ENCODE measurements at places on chromosomes 7 and 10.
A peak's percentile ranks its signal among the peaks of the same experiment; 100 is the strongest.

DNA sequence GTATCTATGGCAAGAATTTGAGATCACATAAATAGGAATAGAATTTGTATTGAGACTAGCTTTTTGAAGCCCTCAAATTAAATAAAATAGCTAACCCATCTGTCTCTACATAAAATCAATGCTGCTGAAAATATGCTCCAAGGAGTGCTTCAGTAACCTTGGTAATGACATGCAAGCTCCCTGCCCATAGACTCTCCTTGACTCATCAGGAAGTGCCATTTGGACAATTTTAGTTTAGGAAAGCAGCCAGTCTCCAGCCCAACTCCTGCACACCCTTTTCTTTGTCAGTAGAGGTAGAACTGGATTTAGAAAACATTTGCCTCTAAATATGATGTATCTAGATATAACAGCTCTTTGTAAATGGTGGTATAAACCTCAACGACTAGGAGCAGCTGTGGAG is 69.9 kb upstream of the PTPRZ1 start:
- DNase-seq: no peak

GRCh38 chr10:30000802-30001571 is 58.4 kb downstream of the JCAD start:
- DNase-seq: peak; percentile 51

GRCh38 chr7:136925556-136925955 is 57.1 kb downstream of the CHRM2 start:
- no peak for DNase-seq

DNA sequence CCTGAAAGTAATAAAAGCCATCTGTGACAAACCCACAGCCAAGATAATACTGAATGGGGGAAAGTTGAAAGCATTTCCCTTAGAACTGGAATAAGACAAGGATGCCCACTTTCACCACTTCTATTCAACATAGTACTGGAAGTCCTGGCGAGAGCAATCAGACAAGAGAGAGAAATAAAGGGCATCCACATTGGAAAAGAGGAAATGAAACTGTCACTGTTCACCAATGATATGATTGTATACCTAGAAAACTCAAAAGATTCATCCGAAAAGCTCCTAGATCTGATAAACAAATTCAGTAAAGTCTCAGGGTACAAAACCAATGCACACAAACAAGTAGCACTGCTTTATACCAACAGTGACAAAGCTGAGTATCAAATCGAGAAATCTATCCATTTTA is 581.7 kb upstream of the TEX47 start:
- DNase-seq: no peak

DNA sequence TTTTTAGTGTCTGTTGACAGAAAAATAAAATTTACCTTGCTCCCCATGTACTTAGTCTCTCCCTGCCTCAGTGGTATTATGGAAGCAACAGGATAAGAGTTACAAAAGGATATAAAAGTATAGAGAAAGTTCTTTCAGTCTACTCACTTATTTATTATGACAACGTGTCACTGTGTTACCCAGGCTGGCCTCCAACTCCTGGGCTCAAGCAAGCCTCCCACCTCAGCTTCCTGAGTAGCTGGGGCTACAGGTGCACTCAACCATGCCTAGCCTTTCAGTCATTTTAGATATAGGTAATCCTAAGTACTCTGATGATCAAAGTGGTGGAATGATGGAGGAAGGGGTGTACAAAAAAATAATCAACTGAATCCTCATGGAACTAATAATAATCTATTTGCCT is 215.2 kb upstream of the MKLN1 start:
- DNase-seq: no peak

DNA sequence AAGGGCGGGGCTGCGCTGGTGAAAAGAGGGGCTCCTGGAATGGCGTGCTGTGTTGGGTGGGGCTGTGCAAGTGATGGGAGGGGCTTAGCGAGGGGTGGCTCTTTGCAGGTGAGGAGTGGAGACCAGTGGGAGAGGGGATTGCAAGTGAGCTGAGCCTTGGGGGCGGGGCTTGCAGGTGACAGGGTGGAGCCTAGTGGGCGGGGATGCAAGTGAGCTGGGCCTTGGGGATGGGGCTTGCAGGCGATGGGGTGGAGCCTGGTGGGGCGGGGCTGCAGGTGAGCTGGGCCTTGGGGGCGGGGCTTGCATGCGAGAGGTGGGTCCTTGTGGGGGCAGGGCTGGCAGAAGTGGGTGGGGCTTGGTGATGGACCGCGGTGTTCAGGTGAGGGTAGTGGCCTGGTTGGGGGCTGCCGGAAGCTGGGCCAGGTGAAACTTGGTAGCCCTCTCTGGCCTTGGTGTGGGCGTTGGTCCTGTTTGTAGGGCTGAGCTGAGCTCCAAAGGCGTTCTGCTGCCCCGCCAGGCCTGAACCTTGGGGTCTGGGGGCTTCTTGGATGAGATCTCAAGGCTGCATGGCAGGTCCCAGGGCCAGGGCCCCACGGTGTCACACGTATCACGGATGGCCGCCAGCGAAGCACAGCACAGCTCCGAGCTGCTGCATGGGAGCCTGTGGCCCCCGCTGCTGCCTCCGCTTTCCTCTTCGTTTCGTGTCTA is 743 bp upstream of the PITRM1 start:
- DNase-seq: no peak

GRCh38 chr10:15440204-15440711 is 69.2 kb upstream of the FAM171A1 start:
- no peak for DNase-seq

- DNase-seq: no peak
Observed at GRCh38 chr10:31822616-31823318, 105.9 kb downstream of the ARHGAP12 start.

- no peak for DNase-seq
Observed at GRCh38 chr7:66415659-66416265, 210.6 kb downstream of the TPST1 start.

GRCh38 chr7:29989257-29989995 is at the start of gene SCRN1:
Gene SCRN1, minus strand, starts transcription at chr7:29989801. Its CDS starts 20,734 bp downstream, at chr7:29969067.
- peak; percentile 19 for DNase-seq

- no peak for DNase-seq
Observed at GRCh38 chr10:132579027-132579859, 41.7 kb downstream of the INPP5A start.

GRCh38 chr7:19442016-19442785 is 266.6 kb downstream of the POLR1F start:
- DNase-seq: peak; percentile 39

GRCh38 chr7:15607529-15608210 is 45.9 kb upstream of the AGMO start:
- no peak for DNase-seq

Measured in fibroblast of skin of left biceps (primary cell).